ENCODE measurements at places on chromosomes 3 and 15.
A peak's percentile ranks its signal among the peaks of the same experiment; 100 is the strongest.

DNA sequence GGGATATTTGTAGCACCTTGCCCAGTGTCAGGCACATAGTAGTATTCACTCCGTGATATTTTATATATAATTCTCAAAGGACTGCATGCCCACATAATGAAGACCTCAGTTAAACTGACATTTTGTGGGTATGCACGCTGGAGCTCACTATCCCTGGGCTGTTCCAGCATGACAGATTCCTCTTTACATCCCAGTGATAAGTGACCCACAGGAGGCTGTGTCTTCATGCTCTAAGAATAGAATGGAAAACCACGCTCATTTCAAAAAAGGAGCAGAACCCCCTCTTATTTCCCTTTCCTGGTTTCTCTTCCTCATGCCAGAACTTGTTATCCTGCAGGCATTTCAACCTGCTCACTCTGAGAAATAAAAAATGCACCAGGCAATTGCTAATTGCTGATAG is 717.5 kb downstream of the AGBL1 start:
- no peak for DNase-seq

GRCh38 chr3:122245513-122246174 is 62.2 kb downstream of the CASR start:
- DNase-seq = no peak

DNA sequence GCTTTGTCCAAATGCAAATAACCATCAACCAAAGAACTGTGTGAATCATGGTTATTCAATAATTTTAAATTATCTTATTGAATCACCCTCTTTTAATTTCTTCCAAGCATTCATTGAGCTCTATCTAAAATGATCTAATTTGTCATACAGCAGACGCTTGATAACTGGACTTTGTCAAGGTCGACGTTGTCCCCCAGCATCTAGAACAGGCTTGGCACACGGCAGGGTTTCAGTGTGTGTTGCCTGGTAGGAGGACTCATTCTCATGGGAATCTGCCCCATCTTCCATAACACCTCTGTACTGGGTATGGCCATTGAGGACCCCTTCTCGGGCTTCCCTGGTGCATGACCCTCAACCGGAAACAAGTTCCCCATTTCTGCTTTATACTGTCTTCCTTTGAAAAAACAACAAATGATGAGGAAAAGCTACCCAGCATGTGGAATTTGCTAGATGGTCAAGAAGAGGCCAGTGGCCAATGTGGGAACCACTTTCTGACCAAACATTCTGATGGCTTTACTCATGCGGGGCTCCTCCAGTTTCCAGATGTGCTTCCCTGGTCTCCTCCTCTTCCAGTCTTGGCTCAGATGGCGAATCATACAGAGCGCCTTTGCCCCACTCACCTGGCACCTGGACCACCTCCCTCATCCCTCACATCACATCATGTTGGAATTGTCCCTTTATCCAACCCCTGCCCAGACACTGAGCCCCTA is 41.7 kb upstream of the SEC22A start:
- peak; percentile 43 for DNase-seq

- DNase-seq = no peak
Observed at GRCh38 chr3:14214764-14215163, 36.1 kb downstream of the LSM3 start.

DNA sequence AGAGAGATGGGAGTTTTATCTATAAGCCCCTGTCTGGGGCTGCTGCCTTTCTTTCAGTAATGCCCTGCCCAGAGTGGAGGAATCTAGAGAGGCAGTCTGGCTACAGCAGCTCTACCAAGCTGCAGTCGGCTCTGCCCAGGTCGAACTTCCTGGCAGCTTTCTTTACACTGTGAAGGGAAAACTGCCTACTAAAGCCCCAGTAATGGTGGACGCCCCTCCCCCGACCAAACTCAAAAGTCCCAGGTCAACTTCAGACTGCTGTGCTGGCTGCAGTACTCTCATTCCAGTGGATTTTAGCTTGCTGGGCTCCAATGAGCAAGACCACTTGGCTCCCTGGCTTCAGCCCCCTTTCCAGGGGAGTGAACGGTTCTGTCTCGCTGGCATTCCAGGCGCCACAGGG is 65.9 kb upstream of the RARB start:
- DNase-seq = no peak

DNA sequence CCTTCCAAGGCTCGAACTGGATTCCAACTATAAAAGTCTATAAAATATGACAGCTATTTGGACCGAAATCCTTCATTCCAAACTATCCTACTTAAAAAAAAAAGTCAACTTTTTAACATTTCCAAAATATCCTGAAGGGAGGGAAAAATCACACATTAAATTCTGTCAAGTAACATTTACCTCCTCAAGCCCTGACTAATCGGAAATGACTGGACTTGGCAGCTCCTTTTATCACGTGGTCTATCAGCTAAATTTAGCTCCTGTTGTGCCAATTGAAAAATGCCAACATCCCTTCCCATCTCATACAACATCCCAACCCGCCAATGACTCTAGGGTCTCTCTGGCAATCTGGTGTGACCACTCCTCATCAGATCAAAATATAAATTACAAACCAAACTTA is 297.9 kb downstream of the FHIT start:
- DNase-seq = peak; percentile 39

DNA sequence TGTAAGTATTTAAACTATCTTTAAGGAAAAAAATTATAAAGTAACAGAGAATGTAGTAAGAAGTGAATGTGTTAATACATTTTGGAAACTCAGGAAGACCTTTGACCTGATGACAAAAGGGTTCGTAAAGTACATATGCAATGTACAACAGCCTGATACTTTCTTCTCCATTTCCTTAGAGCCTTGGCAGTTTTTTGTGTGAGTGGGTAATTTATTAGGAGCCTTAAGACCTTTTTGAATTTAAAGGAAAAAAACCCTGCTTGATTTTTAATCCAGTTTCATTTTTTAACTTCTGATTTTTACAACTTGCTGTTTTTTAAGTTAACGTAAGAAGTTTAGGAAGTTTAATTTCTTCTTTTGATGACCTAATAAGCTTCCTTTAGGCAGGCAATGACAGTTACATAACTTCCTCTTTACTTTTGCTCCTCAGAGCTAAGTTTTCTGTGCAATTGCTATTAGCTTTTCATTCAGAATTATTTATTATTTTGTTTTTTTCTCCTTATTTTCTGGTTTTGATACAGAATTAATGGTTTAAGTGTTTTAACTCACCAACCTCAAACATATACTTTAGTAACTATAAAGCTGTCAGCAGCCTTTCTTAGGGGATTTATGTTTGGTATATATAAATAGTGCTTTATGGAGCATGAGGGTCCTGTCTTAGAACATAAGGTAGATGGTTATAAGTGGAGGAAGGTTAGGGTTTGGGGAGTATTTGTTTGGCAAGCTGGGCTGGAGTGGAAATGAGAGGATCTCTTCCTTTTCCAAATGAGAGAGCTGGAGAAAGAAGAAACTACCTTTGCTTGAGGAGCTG is 35.2 kb downstream of the ARMC8 start:
- DNase-seq = no peak

- DNase-seq = no peak
Observed at GRCh38 chr15:52445553-52445952, 83.1 kb downstream of the MYO5A start.

DNA sequence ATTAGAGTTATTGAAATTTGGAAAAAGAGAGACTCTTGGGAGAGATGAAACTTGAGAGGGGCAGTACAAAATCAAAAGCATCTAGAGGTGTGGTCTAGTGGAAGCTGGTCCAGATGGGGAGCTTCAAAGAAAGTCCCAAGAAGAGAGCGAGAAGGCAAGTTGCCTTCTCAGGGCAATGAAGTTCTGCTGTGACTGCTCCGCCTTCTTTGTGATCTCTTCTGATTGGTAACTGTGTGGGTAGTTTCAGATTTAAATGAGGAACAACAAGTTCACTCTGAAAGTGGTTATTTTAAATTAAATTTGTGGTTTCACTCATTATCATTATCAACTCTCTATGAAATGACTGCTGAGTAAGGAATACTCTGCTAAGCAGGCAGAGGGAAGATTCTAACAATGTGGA is 233.3 kb downstream of the NLGN1 start:
- no peak for DNase-seq

GRCh38 chr3:146780251-146780650 is 175.1 kb upstream of the PLSCR5 start:
- no peak for DNase-seq

DNA sequence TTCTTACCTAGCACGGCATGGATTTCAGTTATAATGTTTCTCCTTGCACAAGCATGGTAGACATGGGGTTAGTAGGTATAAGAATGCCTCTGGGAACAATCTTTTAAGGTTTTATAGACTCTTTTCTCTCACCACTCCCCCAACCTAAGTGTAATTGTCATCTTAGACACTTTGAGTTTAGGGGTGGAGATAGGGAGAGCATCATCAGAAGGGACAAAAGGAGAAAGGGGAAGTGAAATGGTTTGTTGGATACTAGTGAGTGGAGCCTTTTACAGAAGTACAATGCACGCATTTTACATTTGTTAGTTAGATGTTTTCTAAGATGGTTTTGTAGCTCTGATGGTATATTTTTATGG is 189.2 kb downstream of the TP63 start:
- DNase-seq = no peak

GRCh38 chr3:46943237-46944187 is 33.0 kb downstream of the CCDC12 start:
- DNase-seq = no peak

GRCh38 chr3:58570851-58571250 is 6.3 kb downstream of the FAM107A start:
- DNase-seq = no peak

DNA sequence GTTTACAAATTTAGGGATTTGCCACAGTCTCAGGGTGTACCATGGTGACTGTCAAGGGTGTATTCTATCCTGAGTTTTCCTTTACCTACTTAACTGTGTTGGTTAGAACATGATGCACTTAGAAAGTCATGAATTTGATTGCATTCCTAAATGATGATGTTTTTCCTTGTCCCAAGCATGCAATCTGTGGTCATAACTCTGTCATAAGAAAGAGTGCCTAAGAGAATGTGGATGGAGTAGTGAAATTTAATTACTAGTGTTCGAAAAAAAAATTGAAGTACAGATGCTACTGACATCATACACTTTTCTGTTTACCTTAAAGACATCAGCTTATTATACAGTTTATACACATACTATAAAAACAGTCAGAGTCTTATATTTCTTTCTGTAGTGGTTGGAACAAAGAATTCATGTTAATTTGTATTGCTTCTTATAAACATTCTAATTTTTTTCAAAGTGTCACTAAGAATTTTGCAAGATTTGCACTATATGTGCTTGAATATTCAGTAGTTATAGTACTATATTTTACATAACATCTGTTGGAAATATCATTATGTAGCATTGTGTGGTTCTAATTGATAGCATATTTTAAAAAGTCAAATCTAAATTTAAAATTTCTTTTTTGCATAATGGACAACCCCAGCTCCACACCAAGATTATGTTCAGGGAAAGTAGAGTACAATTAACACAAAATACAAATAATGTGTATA is 231.3 kb upstream of the KCNMB2 start:
- DNase-seq = peak; percentile 49

DNA sequence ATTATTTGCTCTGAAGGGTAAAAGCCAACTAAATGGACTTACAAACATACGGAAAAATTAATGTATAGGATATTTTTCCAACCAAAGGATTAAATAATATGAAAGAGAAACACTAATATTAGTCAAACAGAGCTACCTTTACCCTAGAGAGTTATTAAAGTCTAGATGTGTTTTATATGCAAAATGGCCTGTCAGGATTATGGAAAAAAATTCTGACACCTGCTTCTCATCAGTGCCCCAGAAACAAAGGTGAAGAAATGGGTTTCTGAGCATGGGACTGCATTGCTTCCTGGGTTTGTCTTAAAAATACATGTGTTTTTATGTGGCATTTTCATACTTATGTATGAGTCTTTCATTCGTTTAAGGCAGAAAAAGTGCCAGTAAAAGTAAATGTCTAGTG is 148.3 kb downstream of the ROBO2 start:
- DNase-seq = no peak

- DNase-seq = no peak
Observed at GRCh38 chr3:197234947-197235914, 63.2 kb downstream of the DLG1 start.

DNA sequence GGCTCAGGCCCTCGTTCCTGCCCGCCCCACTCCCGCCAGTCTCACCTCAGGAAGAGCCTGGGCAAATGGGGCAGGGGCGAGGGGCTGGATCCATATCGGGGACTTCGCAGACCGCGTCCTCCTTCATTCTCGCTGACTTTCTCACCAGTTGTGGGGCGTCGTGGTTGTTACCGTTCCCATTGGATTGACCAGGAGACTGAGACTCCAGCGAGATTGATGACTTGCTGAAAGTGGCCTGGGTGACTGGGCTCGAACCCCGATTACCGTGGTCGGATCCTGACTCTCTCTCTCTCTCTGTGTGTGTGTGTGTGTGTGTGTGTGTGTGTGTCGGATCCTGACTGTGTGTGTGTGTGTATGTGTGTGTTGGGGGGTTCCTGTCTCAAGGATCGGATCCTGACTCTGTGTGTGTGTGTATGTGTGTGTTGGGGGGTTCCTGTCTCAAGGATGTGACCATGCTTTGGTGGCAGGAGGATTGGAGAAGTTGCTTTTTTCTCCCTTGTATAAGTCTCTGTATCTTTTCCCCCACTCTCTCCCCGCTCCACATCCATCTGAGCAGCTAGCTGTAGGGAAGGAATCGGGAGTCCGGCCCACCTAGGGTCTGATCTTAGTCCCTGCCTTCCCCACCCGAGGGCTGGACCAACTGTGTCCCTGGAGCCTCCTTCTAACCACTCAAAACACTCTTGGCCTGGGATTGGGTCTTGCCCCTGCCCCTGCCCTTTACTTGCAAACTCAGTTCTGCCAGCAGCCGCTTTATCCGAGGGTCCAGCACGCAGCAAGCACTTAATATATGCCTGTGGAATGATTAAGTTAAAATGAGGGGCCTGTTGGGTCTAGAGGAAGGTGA is 603 bp downstream of the PLEKHO2 start:
- no peak for DNase-seq

- no peak for DNase-seq
Observed at GRCh38 chr15:99239545-99240198, 9.7 kb downstream of the TTC23 start.

- DNase-seq = no peak
Observed at GRCh38 chr15:68599560-68600071, 20.8 kb downstream of the CORO2B start.

DNA sequence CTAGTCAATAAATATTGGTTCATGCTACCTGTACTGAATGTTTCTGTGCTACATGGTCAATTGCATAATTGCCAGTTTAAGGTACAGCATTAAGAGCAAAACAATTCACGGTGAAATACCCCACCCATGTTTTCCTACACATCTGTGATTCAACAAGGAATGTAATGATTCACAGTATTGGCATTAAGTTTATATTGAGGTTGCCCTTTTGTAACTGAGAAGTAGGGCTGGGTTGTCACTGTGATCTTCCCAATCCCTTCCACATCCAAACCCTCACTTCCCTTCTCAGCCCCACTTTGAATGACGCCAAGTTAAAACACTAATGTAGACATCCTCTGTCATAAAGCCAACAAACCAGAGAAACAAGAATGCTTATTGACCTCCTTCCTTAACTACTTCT is 112.0 kb upstream of the TJP1 start:
- no peak for DNase-seq

DNA sequence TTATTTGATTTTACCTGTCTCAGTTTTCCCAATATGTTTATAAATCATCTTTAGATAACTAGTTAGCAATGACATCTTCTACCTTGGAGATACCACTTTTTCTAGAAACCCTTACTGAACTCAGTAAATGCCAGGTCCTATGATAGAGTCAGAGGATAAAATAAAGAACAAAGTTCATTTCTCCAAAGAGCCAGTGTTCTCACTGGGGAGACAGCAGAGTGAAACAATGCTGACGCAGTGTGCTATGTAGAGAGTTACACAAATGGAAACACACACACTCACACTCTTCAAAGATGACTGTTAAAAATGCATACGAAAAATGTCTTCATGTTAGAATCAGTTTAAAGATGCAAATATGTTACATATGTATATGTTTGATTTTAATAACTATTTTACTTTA is 111.3 kb downstream of the PIK3R4 start:
- no peak for DNase-seq
